ENCODE measurements at places on chromosomes 2 and 18. TPM values are rescaled to one million over a fixed set of nuclear protein-coding genes. Genes with fewer than 3 reads are reported as not detected.

LINC00305 gene
- total RNA-seq = not detected

GRCh38 chr2:209525834-209526281 lies 102.0 kb downstream of the MAP2 start:
- H3K36me3 ChIP-seq = no peaks in the 10 kb centered on the region
- H3K27me3 ChIP-seq = no peaks in the 10 kb centered on the region
- H3K4me3 ChIP-seq = no peak overlapping the region
- peaks cover 10% of the 10 kb centered on the region for H3K4me1 ChIP-seq
- no peak overlapping the region for H3K27ac ChIP-seq

- peak overlapping the region; percentile 41 for H3K4me3 ChIP-seq
- H3K27ac ChIP-seq = no peak overlapping the region
- H3K36me3 ChIP-seq = no peaks in the 10 kb centered on the region
- H3K27me3 ChIP-seq = no peaks in the 10 kb centered on the region
- peaks cover 2% of the 10 kb centered on the region for H3K4me1 ChIP-seq
These were observed 676 bp downstream of the KLHL23 start for GRCh38 chr2:169734169-169734847.

DNA sequence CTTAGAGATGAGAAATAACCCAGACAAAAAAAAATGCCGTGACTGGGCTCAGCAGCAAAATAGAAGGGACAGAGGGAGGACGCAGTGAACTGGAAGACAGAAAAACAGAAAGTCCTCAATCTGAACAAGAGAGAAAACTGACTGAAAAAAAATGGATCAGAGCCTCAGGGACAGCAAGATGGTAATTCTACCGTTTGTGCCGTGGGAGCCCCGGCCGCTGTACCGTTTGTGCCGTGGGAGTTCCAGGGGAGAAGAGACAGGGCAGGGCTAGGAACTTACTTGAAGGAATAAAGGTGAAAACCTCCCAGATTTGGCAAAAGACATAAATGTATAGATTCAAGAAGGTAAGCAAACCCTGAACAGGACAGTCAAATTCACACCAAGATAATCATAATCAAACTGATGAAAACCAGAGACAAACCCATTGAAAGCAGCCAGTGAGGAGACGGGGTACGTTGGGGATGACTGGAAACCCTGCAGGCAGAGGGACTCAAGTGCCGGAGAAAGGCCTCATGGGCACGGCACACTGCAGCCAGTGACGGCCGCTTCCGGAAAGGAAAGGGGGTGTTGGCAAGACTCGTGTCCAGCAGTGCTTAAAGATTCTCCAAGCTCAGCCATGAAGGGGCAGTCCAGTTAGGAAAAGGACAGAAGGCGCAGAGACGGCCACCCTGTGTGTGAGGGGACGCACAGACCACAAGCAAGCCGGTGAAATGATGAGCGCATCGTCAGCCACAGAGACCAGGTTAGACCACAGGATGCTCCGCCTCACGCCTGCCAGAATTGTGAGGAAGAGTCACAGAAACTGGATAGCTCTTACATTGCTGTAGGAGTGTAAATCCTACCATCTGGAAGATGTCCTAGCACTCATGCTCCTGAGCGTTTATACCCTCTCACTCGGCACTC lies 40.0 kb upstream of the NFATC1 start:
- H3K27me3 ChIP-seq = no peaks in the 10 kb centered on the region
- no peaks in the 10 kb centered on the region for H3K4me1 ChIP-seq
- peak; percentile 14 for DNase-seq
- H3K36me3 ChIP-seq = peaks cover 6% of the 10 kb centered on the region
- no peak overlapping the region for H3K4me3 ChIP-seq
- H3K27ac ChIP-seq = no peak overlapping the region

ZFP36L2 gene
- total RNA-seq = 63.1 TPM

- no peaks in the 10 kb centered on the region for H3K36me3 ChIP-seq
- peak overlapping the region; percentile 17 for H3K27ac ChIP-seq
- no peaks in the 10 kb centered on the region for H3K27me3 ChIP-seq
These were observed 78.8 kb upstream of the LCLAT1 start for GRCh38 chr2:30368258-30368657.

Measured in lung (tissue), 17 donors.